ENCODE measurements at places on chromosomes 6 and 20.

- DNase-seq, result no peak
Measured at GRCh38 chr20:2762578-2763131, 37.8 kb downstream of the CPXM1 start.

- DNase-seq, result no peak
Measured at GRCh38 chr20:58040447-58041290, 187.8 kb downstream of the ANKRD60 start.

- no peak for DNase-seq
Measured at GRCh38 chr6:82750556-82750955, 315.1 kb downstream of the UBE3D start.

DNA sequence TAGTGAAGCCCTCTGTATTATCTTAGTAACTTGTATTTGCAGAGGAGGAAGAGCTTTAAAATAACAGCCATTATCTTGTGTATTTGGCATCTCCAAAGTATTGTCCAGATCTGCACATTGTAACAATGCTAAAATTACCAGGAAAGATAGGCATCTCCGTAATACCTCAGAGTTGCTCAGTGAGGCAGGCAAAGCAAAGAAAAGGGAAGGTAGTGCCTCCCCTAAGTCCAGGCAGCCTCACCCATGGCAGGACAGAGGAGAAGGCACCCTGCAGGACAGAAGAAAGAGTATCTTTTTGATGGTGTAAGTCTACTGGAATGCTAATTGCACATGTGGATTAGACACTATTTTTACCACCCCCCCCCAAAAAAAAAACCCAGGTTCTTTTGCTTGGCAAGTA, 13.6 kb upstream of the SSTR4 start:
- DNase-seq, result no peak

DNA sequence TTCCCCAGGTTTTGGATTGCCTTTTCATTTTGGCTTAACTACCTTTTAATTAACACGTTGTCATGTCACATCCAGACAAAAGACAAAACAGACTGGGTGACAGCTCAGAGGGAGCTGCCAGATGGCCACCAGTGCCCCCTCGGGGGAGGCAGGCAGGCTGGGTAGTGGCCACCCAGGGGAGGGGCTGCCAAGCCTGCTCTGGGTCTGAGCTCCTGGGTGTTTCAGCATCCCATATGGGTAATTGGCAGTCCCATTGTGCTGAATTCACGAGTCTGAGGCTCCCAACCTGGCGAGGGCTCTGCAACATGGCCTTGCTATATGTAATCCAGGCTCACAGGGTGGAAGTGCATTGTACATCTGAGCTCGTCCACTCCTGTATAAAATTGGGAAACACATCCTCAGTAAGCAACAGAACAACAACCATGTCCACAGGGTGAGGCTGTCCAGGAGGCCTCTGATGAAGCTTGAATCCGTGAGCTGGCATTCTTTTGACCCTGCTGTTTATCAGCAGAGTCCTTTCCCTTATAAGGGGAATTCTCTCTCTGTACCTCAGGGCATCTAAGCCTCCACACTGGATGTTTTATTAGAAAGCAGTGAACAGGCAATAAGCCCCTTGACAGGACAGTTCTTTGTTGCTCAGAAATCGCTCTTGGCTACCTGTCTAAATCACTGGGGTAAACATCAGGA, 111.7 kb upstream of the SLC22A23 start:
- DNase-seq, result no peak

- DNase-seq, result no peak
Measured at GRCh38 chr20:46494077-46494476, 19.3 kb downstream of the ZNF334 start.

DNA sequence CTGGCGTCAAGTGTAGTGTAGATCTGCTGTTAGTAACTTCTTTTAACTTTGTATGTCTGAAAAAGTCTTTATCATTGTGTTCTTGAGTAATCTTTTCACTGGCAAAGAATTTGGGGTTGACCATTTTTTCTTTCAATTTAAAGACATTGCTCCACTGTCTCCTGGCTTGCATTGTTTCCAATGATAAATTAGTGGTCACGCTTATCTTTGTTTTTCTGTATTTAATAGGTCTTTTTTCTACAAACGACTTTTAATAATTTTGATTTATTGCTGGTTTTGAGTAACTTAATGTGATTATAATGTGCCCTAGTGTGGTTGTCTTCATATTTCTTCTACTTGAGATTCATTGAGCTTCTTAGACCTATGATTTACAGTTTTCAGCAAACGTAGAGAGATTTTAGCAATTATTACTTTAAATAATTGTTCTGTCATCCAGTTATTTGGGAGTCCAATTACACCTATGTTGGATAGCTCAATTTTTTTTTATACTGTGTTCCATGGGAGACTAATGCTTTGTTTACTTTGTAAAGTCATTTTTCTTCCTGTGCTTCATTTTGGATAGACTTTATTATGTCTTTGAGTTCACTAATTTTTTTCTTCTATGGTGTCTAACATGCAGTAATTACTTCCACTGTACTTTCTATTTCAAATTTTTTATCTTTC, 38.3 kb upstream of the HEY2 start:
- no peak for DNase-seq

GRCh38 chr6:33427585-33428223, 7.8 kb downstream of the SYNGAP1 start:
- DNase-seq, result no peak

DNA sequence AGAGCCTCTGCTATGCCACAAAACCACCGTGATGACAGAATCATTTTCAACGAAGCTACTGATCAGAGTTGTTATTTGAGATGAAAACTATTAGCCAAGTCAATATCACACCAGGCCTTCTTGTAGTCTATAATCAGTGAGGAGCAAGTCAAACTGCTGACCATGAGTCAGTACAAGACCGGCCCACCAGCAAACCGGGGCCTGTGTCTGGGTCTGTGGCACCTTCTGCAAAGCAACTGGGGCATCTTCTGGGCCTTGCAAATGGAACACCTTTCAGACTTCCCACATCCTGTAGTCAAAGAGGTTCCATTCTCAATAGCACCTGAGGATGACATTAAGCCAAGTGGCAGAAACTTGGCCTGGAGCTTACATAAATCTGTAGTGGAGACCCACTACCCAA, 38.5 kb downstream of the CPXM1 start:
- DNase-seq, result no peak

GRCh38 chr6:3277251-3277650, 18.5 kb downstream of the PSMG4 start:
- no peak for DNase-seq

GRCh38 chr6:3369985-3370360, 86.9 kb downstream of the SLC22A23 start:
- no peak for DNase-seq

DNA sequence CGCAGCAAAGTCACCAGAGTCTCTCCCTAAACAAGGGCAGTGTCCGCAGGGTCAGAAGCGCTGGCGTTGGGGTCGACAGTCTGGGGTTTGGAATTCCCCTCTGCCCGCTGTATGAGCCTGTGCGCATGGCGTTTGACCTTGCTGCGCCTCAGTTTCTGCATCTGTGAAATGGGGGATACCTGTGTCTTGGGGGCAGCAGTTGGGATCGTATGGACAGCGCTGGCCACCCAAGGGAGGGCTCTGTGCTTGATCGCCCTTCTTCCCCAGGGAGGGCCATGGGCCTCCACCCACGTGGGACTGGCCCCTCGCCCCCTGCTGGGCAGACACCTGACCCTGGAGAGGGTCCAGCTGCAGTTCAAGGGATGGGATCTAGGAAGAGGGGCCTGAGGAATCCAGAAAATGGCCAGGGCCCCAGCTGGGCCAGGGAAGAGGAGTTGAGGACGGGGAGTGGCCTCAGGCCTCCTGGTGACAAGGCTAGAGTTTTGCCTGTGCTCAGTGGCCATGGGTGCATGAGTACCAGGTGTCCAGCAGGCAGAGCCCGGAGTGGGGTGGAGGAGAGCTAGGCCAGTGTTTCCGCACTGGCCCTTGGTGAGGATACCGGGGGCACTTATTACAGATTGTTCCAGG, 26.4 kb upstream of the PHACTR3 start:
- no peak for DNase-seq

GRCh38 chr6:159815410-159815809, 15.3 kb downstream of the PNLDC1 start:
- no peak for DNase-seq

DNA sequence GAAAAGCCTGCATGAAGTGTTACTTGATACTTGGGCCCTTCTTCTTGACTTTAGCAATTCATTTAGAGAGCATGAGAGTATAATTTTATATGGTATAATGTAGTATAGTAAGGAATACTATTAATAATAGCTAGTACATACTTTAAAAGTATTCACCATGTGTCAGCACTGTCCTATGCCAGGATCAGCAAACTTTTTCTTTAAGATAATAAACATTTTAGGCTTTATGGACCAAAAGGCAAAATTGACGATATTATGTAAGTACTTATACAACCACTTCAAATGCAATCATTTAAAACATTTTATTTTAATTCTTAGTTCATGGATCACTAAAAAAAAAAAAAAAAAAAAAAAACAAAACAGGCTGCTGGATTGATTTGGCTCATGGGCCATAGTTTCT, 163.9 kb downstream of the IBTK start:
- no peak for DNase-seq

DNA sequence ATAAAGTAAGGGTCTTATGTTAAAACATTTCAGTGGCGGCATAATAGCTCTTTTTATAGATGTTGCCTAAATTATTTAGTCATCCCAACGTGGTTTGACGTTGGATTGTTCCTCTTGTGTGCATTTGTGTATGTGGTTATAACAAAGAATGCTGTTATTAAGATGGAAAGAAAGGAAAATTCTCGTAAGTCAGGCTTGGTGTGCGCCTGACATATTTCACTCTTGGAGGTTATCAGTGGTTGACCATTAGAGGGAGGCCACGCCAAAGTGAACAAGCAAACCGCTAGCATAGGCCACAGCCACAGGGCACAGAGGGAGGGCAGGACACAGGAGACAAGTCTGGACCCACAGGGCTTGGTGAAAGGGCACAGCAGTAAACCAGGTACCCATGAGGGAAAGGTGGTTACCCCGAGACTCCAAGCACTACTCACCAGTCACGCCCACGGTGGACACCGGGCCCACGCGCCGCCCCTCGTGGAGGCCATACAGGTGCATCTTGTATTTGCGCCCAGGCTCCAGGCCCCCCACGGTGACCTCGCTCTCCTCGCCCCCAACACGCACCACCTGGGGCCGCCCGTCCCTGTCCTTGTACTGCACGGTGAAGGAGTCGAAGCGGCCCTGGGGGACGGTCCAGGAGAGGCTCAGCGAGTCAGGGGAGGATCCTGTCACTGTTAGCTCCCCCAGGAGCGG, 22.9 kb downstream of the CYP21A2 start:
- no peak for DNase-seq

- no peak for DNase-seq
Measured at GRCh38 chr20:39259808-39260207, 297.7 kb downstream of the DHX35 start.

DNA sequence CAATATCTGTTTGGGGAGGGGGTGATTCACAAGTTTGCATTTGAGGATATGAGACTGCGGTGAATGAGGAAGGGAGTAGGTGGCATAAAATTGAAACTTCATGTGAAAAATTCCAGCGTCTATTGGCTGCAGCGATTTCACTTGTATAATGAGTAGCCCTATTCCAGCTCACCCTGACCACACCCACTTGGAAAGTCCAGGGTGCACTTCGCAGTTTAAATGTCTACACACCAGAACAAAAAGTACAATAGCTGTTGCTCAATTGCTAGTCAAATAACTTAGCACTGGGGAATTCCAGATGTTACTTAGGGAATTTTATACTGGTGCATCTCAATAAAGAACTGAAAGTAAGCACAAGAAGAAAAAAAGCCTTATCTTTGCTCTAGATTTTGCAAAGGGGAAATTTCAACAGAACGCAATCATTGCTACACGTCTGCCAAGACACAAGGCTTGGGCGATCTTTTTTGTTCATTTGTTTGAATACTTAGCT, 6.3 kb downstream of the TNFAIP3 start:
- no peak for DNase-seq

GRCh38 chr6:32685603-32686002, 19.1 kb upstream of the HLA-DQB1 start:
- DNase-seq, result no peak

GRCh38 chr6:837380-837779, 144.4 kb upstream of the EXOC2 start:
- no peak for DNase-seq

- DNase-seq, result peak; percentile 46
Measured at GRCh38 chr6:106309766-106310373, 15.7 kb downstream of the ATG5 start.

DNA sequence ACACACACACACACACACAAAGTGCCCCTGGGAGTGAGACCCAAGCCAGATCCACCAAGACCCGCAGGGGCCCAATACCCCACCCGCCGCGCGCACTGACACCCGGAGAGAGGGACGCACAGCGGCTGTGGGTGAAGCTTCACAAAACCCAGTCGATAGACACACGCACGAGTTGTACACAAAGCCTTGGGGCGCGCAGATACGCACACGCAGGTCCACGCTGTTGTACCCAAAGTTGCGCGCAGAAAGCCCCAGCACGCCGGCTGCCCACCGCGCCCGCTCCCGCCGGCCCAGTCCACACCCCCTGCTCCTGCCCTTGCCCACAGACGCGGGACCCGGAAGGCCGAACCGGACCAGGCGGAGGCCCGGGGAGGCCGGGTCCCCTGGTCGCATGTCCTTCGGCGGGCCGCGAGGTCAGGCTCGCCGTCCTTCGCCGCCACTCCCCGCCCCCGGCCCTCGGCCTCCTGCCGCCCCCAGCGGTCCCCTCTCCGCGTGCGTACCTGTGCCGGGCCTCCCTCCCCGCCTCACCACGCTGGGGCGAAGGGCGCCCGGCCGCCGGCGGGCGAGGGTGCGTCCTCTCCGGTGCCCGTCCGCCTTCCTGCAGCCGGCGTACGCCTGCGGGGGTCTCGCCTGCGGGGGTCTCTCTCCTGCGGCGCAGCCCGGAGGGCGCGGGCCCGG, at the start of gene TMEM74B:
Gene TMEM74B, minus strand, starts transcription at position 344 of the 678 bp plus-strand sequence. CDS start 1,180 bp downstream, outside the sequence.
- DNase-seq, result no peak

GRCh38 chr6:65908065-65908464, 201.0 kb upstream of the EYS start:
- no peak for DNase-seq

DNA sequence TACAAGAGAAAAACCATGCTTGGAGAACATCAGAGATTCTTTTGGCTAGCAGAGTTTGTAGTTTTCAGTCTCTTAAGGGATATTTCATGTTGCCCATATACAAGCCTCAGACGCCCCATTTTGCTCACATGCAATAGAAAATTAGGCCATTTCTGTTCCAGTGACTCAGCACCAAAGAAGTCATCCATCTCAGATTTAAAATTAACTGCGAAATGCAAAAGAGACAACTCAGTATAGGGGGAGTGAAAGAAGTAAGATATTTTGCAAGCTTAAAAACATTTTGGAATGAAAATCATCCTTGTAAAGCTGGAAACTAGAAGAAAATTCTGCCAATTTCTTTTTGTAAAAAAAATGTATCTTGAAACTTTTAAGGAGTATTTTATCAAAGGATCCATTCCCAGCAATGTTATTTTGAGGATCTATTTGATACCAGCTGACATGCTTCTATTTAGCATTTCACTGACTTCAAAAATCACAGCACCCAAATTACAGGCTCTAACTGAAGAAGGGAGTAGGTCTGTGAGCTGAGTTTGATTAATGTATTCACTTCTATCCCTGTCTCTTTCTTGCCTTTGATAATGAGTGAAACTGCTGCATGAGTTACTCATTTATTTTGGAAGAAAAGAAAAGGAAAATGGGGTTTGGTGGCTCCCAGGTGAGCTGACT, 223.7 kb upstream of the SULF2 start:
- no peak for DNase-seq
